ENCODE measurements at places on chromosomes 13 and 19. TPM values are rescaled to one million over a fixed set of nuclear protein-coding genes. Genes with fewer than 3 reads are reported as not detected.

IZUMO2 gene
- polyA plus RNA-seq = not detected

ZNF548 gene
- 17.4 TPM for polyA plus RNA-seq

POU2F2 gene
- 96.9 TPM for polyA plus RNA-seq

NAPSA gene
- 0.38 TPM for polyA plus RNA-seq

AMER2 gene
- polyA plus RNA-seq = not detected

SWSAP1 gene
- polyA plus RNA-seq = 8.1 TPM

CFAP97D2 gene
- not detected for polyA plus RNA-seq

CRLF1 gene
- polyA plus RNA-seq = 1.1 TPM

SHANK1 gene
- not detected for polyA plus RNA-seq

COX6B2 gene
- not detected for polyA plus RNA-seq

GPR183 gene
- 193 TPM for polyA plus RNA-seq

RYR1 gene
- polyA plus RNA-seq = 0.01 TPM

SMIM44 gene
- polyA plus RNA-seq = not detected

CBLC gene
- polyA plus RNA-seq = not detected

STOML3 gene
- not detected for polyA plus RNA-seq
